ENCODE measurements at places on chromosomes 16 and 17.

DNA sequence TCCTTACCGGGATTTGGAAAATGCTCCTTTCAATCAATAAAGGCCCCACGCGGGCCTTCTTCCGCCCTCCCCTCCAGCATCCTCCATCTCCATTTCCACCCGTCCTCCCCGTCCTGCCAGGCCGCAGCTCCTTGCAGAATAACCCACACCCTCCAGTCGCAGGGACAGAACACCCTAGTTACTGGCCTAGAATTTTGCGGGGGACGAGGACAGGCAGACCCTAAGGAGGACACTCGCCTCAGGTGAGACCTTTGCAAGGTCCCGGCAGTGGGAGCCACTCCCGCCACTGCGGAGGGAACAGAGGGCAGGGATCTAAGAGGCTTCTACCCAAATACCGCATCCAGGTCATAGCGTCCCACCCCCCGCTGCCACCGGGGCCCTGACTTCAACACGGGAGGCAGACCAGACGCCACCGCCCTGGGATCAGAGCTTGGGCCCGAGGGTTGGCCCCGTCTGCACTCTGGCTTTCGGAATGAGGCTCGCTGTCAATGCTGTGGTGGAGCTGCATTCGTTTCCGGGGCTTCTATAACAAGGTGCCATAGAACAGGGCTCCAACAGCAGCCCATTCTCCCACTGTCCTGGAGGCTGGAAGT lies 26.8 kb downstream of the SLC25A10 start:
- no peak for DNase-seq

DNA sequence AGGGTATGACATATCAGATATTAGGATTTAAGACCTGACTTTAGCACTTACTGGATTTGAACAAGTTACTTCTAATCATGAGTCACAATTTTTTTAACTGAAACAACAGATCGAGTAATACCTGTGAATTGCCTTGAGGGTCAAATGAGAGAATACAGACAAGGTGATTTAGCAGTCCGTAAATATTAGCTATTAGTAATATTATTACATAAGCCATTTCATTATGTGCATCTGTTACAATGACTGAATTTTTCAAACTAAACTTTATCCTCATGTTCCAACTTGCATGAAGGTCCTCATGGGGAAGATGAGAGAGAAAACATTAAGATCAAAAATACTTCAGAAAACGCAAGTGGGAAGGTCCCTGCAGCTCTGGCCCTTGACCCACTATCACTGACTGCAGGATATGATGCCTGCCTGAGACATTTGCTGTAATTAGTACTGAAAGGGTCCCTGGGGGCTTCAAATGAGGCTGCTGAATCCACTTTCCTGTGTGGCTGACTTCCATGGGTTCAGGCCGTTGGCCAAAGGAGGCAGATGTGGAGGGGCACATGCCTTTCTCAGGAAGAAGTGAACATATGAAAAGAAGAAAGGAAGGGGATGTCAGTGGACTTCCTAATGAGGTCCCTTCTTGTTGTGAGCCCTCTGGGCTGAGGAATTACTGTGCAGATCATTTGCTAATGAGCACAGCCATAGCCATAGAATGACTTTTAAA lies 441.7 kb downstream of the CDH11 start:
- DNase-seq, result no peak

- peak; percentile 44 for DNase-seq
Observed at GRCh38 chr17:75693500-75694481, 26.7 kb downstream of the SAP30BP start.

DNA sequence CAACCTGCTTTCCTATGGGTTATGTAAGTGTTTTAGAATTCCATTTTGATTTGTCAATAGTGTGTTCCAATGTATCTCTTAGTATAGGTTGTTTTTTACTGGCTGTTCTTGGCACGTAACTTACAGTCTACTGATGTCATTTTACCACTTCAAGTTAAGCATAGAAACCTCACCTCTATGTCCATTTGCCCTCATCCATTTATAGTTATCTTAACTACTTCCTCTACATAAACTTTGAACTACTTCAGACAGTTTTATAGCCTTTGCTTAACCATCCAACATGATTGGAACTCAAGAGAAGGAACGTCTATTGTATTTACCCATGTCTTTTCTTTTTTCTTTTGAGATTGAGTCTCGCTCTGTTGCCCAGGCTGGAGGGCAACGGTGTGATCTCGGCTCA lies 64.5 kb upstream of the GNG13 start:
- no peak for DNase-seq

GRCh38 chr16:13289515-13289914 lies 388.1 kb downstream of the SHISA9 start:
- DNase-seq, result no peak

GRCh38 chr17:37358098-37358829 lies 17.5 kb upstream of the C17orf78 start:
- DNase-seq, result peak; percentile 61

DNA sequence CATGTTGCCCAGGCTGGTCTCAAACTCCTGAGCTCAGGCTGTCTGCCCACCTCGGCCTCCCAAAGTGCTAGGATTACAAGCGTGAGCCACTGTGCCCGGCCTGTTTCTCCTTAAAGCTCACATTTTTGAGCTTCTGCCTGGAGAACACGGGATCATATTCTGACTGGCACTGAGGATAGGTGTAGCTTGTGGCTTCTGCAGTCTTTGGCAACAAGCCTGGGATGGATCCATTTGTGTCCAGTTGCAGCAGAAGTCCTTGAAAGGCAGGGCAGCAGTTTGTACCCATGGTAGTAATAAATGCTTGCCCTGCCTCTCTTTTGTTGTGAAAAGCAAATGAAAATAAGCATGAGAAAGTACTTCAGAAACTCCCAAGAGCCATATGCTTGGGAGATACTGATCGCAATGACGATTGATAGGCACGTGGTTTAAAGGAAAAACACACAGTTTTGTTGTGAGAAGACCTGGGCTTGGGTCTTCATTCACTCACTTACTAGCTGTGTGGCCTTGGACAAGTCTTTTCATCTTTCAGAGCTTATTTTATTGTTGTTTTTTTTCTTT lies 3.1 kb upstream of the CORO7 start:
- no peak for DNase-seq

- DNase-seq, result no peak
Observed at GRCh38 chr16:72442385-72443158, 270.6 kb upstream of the PMFBP1 start.

DNA sequence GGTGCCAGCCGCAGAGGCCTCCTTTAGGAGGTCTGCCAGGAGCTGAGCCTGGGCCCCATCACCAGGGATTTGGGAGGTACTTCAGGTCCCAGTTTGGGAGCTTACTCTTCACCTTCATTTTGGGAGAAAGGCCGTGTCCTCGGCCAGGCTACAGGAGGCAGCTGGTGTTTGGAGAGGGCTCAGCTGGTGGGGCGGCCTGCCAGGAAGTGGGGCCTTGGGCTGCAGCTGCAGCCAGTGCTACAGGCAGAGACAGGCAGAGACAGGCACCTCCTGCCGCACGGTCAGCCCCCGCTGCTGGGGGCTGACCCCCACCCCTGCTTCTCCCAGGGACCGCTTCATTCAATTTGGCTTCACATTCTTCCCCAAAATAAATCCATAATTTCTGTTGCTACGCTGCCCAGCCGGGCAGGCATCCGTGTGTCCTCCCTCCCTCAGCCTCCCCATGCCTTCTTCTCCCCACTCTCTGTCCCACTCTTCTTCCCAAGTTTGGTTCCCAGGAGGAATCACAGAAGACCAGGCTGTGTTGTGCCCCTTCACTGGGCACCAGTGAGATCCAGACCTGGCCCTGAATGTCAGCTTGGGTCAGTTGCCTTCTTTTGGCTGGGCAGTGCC lies 6.1 kb downstream of the TMEM235 start:
- no peak for DNase-seq

DNA sequence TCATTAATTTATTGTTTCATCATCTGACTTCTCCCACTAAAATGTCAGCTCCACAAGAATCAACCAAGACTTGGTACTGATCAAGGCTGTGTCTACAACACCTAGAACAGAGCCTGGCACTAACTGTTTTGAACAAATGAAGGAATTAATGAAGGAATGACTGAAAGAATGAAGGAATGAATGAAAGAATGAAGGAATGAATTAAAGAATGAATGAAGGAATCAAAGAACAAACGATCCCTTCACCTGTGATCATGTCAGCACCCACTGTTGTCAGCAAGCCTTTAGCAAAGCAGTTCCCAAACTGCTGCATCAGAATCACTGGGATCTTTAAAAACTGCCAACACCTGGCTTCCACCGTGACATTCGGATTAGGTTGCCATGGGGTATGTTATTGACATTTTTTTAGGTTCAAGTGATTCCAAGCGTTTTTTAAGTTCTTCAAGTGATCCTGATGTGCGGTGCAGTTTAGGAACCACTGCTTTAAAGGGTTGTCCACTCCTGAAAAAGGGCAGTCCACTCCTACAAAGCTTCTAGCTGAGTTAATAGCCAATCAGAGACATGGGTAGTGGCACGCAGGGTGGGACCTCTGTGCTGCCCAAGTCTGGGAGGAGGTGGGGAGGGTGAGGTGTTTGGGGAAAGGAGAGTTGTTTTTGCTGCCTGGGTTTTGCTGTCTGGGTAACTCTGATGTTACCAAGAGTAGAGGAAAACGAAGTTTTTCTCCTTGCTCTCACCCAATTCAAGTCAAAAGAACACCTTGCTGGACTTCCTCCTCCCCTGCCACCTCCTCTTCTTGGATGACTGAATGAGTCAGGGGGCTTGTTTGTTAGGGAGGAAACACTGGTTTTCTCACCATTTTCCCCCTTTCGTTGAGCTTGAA lies 89.7 kb downstream of the RAB11FIP4 start:
- DNase-seq, result no peak

- peak; percentile 56 for DNase-seq
Observed at GRCh38 chr16:86740906-86741799, 162.8 kb downstream of the FOXL1 start.

- no peak for DNase-seq
Observed at GRCh38 chr16:16924613-16925012, 545.7 kb downstream of the NPIPA7 start.

GRCh38 chr17:17722906-17723353 lies 41.7 kb downstream of the RAI1 start:
- DNase-seq, result no peak

DNA sequence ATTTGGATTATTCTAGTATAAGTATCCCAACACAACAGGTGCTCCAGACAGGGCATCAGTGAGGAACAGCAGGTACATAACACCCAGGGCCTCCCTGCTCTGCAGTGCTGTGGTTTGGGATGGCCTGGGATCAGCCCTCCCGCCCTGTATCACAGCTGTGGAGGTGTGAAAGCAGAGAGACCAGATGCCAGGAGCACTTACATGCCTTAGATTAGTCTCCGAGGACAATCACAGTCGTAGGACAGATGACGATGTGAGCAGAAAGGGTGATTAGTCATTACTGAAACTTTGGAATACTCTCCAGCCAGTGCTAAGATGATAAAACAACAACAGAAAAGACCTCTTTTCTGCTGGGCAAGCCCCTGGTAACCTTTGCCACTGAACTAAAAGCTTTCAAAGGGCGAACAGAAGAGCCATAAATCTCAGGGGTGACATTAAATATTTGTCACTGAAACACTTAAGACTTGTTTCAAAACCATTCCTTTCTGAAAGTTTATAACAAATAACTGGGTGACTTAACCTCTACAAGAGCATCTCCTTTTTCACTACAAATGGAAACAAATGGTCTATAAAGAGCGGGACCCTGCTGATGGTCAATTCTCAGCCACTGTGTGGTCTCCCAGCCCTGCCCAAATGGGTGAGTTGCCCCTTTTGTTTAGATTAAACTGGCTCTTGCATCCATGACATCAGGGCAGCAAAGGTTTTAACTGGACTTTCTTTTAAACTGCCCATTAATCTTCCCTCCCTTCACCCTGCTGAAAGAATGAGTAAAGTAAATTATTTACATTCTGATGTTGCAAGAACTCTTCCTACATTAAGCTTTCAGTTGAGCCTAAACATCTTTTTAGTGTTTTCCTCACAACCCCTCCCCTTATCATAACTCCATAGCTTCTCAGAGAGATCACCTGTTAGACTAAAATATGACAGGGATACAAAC lies 183.1 kb upstream of the COX10 start:
- no peak for DNase-seq

GRCh38 chr16:50025537-50025931 lies 509 bp downstream of the CNEP1R1 start:
- DNase-seq, result no peak

- no peak for DNase-seq
Observed at GRCh38 chr17:75315541-75316243, 26.5 kb upstream of the SLC25A19 start.

DNA sequence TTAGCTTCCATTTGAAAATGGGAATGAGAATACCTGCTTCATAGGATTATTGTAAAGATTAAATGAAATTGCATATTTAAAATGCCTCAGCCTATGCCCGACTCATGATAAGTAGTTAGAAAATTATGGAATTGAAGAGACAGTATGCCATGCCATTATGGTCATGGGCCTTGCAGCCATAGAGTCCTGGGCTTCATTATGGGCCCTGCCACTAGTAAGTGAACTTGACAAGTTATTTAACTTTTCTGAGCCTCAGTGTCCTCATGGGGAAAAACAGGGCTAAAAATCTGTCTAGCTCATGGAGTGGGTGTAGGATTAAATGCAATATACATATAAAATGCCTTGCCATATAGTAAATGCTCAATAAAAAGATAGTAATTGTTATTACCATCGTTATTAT lies 133.2 kb downstream of the NPIPB5 start:
- no peak for DNase-seq

DNA sequence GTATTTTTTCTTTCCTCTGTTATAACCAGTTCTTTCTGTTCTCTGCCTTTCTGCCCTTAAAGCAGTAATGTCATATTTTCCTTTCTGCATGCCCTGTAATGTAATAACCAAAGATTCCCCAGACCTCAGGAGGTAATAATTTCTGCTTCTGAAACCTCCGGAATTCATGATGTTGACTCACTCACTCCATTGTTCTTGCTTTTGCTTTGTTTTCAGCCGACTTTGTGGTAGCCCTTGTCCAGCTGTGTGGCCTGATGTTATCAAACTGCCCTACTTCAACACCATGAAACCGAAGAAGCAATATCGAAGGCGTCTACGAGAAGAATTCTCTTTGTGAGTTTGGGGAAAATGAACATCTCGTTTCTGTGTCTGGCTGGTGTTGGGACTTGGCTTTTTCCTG lies 55.9 kb downstream of the CDK12 start:
- no peak for DNase-seq

DNA sequence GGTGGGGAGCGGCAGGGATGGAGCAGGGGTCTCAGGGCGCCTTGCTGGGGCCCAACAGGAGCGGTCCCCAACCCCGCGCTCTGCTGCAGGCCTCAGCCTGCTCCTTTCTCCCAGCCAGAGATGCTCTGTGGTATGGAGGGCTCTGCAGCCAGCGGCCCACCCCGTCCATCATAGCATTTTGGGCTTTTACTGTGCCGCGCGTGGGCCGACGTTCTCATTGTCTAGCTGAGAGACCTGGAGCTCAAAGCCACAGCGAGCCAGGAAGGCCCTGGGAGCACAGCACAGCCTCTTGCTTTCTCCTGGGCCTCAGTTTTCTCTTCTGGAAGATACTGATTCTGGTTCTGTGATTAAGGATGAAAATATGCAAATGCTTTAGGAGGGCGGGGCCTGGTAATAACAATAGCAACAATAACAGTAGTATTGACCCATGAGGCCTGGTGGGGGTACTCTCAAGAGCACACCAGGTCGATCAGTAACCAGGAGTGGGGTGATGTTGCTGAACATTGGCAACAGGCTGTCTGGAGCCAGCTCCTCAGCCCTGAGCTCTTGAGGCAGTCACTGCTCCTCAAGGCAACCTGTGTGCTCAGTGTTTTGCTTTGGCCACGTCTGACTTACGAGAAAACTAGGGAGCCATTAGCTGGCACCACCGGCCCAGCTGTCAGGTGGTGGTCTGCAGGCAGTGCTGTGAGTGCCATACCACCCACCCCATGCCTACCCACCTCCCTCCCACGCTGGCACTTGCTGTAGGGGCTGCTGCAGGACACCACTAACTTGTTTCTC lies 1.1 kb upstream of the RASD1 start:
- no peak for DNase-seq
